ENCODE measurements at places on chromosomes 5 and 9.
A peak's percentile ranks its signal among the peaks of the same experiment; 100 is the strongest.

GRCh38 chr9:124756011-124756410, 15.1 kb downstream of the NR6A1 start:
- no peak for DNase-seq

DNA sequence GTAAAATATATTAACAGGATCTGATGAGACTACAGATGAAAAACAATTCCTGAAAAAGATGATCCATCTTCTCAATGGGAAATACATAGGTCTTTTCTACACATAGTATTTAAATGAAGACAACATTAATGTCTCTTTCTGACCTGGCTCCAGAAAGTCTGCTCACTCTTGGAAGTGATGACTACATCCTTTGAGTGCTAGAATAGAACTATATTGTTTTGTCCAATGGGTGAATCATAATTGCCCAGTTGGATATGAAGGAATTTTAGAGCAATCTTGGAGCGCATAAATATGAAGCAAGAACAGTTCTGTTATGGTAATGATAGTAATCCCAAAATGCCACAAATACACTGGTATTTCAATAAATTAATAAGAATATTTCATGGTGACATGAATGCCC, 322.1 kb downstream of the DEPDC1B start:
- DNase-seq, result peak; percentile 77

- no peak for DNase-seq
Observed at GRCh38 chr5:180336234-180337020, 16.7 kb downstream of the GFPT2 start.

DNA sequence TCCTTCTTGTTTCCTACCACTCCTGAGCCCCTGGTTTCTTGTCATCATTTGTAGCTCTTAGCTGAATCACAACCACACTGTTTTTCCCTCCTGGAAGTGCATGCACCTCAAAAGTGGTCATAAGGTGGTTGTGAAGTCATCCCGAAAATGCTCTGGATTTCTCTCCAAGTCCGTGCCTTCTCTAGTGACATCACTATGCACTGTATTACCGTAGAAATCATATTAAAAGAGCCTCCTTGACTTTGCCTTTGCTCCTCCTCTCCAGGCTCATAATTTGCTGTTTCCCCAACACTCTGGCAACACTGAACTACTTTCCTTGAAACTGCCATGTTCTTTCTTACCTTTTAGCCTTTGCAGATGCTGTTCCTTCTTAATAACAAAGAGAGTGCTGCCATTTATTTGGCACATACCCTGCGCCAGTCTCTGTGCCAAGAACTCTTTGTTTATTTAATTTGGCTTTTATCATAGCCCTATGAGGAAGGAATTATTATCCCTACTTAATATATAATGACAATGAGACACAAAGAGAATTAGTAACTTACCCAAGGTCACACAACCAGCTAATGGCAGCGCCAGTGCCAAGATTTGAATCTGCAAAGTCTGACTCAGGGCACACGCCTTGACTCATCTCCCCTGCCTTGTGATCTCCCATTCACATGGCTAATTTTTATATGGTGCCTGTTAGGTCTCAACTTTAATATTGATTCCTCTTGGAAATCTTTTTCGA, 115.4 kb downstream of the KIF4B start:
- DNase-seq, result no peak

DNA sequence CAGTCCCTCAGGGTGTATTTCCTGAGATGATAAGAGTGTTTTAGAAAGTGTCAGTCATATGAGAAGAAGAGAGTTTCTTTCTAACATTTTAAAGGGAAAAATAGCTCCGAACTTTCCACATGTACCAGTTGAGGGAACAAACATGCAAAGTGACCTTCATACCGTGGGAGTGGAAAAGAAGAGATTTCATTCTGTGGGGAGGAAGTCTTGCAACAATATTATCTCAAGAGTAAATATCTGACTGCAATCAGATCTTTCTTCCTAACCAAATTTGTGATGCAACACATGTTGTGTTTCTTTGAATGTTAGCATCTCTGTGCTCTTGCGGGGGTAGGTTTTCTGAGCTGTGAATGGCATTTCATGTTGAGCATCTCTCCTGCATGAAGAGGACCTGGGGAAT, 30.6 kb downstream of the ANKRD55 start:
- no peak for DNase-seq

DNA sequence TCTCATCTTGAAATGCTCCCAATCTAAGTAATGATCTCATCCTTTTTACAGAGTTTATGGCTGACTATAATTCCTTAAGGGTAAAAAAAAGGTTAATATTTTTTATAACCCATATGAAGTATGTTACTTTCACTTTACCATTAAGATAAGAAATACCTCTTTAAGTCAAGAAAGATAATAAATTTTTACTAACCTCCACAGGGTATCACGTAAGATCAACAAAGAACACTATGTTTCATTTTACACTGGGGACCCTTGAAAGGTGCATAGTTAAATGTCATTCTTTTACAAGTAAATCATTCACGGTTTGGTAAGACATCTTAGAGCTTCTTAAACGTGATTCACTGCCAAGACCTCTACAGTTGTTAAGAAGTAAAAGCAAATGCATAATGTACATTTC, 472.7 kb upstream of the CDH9 start:
- DNase-seq, result no peak

- no peak for DNase-seq
Observed at GRCh38 chr9:100099722-100100042, 639 bp downstream of the INVS start.

DNA sequence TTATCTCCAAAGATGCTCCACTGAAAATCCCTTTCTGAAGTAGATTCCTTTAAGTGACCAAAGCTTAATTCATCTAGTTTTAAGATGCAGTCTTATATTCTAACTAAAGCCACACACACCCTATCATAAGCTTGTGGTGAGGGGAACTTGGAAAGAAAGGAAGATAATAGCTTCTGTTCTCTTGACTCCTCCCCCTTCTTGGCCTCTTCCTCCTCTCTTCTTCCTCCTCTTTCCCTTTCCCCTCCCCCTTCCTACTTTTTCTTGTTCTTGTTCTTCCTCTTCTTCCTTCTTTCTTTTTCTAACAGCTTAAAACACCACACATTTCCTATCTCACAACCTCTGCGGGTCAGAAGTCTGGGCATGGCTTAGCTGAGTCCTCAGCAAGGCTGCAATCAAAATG, 23.5 kb downstream of the IL7R start:
- no peak for DNase-seq
